ENCODE measurements at places on chromosomes 6 and 20.

- no peak for DNase-seq
Observed at GRCh38 chr6:123176706-123177105, 180.7 kb downstream of the CLVS2 start.

DNA sequence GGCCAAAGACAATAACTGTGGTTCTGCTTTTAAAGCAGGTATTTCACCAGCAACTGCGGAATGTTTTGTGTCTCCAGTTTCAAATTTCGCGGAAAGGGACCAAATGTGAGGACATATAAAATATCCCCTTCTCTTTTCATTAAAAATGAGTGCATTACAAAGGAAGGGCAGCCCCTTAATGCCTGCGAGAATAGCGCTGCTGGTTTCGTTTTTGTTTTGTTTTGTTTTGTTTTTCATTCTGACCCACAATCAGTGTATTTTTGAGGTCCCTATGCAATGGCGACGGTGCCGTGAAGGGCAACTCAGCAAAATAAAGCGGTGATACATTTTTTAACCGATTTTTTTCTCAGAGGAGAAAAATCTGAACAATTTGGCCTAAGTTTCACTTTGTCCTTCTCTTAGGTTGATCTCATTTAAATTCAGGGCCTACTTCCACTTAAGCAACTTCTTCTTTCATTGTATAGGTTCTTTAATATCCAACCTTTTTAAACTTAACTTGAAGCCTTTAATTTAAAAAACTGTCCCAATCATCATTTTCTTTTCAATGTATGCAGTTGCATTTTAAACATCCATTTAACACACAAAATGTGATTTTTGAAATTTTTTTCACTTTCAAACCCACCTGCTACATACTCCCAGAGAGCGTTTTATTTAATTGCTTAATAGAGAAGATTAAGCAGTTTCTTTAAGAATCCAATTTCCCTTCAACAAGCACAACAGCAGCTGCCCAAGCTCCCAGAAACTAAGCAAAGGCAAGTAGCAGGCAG, 2.9 kb upstream of the HIVEP2 start:
- peak; percentile 14 for DNase-seq

GRCh38 chr6:129385117-129385516, 324.9 kb downstream of the ARHGAP18 start:
- no peak for DNase-seq

DNA sequence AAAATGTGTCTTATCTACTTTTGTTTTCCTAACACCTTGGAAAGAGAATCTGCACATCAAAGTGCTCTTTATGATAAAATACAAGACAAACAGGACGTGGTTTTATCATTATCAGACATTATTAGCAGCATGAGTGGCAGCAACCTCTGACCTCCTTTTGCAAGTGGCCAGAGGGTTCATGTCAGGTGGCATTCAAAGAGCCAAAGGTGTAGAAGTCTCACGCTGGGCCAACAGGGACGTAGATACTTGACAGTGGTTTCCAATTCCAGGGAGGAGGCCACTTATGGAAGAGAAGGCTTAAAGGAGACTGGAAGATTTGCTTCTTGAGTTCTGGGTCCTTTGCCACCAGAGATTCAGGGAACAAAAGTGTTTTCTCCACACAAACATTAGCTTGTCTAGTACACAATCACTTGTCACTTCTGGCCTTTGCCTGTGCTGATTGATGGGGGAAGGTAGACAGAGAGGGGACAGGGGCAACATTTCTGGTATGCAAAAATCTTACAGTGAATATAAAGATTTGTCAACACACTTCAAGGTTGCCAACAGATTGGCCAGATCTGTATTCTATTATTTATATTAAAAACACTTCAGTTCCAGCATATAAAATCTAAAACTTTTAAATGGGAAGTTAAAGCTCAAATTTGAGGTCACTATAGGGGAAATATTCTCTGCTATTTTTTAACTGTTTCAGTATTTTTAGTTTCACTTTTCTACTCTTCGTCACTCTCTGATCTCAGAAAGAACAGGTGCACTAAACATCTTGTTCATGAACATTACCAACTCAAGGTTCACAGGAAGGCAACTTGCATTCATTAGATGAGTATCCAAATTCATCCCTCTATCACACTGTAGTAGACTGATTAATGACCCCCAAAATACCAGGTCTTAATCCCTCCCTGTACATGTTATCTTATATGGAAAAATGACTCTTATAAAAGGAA, 52.1 kb upstream of the FBXO30 start:
- DNase-seq, result peak; percentile 23

DNA sequence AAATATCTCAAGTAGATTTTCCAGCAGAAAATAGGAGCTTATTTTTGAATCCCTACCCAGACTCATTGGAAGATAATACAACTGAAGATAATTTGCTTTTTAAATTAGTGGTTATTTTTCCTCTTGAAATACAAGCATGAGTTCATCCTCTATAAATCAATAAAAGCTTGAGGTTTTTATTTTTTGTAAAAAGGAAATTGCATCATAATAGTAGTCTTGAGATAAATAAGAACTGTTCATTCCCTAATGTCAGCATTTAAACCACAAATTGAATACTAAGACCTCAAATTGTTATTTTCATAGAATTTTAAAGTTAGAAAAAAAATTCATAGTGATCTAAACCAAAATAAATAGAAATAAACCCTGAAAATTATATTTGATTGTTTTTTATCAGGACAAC, 719.1 kb downstream of the CD109 start:
- DNase-seq, result no peak

DNA sequence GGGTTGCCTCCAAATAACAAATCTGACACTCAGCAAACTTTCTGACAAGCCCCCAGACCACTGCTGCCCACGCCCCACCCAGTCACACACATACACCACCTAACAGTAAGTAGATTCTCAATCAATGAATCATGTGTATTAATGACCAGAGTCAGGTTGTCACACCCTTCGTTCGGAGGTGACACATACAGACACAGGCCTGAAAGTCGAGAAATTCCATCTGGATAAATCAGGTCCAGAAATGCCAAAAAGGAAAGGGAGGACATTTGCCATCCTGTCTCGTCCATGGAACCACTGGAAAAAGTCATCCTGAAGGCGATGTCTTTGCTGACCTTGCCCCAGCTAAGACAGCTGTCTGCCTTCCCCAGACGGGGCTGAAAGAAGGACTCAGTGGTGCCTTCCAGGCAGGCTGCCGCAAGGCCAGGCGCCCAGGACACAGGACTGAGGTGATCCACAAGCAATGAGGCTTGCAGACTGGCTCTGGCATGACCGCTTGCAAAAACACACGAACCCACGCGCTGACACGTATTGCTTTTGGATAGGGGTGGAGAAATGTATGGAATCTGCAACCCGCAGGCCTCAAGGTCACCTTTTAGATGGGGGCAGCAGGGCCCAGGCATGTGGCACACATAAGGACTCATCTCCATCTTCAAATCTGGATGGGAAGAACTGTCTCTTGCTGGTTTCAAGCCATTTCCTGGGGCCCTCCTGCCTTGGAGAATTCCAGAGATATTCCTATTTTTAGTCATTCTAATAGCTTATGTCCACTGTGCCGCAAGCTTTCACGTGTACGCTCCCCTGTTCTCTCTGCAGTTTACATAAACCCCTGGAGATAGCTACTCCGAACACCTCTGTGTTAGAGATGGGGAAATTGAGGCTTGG, 9.0 kb downstream of the NFATC2 start:
- no peak for DNase-seq

DNA sequence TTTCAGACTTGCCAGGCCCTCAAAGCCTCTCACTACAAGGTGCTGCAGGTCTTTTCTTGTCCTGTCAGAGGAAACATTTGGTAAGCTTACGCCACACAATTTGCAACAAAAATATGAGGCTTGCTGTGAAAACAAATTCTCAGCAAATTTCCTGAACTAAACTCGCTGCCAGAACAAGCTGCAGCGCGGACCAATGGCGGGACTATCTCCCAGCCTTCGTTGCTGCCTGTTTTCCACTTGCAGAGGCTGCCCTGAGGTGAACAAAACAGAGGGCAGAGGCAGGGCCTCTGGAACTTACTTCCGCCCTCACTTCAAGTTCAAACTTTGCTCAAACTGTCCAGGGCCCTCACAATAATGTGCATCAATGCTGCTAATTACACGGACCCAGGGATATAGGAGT, 12.4 kb downstream of the UQCC2 start:
- DNase-seq, result no peak

GRCh38 chr6:163342571-163343539, 71.7 kb upstream of the QKI start:
- DNase-seq, result no peak

DNA sequence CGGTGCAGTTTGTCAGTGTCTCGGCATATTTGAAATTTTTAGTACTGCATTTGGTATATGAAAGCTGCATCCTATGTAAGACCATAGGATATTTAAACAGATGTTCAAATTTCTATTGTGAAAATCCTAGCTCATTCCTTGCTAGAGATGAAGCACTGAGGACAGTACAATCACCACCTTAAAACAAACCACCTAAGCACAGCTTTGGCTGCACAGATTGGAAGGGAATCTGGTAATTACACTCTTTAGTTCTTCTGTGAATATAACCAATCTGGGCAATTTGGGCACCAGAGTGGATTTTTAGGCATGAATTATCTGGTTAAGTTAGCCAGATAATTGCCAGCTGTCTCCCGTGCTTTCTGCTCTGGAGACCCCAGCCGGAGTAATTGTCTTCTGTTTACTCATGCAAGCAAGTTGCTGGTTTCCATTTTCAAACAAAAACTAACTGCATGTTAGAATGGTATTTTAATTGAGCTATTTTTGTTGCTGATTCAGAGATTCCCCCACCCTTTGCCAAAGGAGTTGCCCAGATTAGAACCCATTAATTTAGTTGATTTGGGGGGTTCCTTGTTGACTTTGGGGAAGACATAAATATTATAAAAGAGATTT, 36.9 kb downstream of the E2F3 start:
- DNase-seq, result no peak

DNA sequence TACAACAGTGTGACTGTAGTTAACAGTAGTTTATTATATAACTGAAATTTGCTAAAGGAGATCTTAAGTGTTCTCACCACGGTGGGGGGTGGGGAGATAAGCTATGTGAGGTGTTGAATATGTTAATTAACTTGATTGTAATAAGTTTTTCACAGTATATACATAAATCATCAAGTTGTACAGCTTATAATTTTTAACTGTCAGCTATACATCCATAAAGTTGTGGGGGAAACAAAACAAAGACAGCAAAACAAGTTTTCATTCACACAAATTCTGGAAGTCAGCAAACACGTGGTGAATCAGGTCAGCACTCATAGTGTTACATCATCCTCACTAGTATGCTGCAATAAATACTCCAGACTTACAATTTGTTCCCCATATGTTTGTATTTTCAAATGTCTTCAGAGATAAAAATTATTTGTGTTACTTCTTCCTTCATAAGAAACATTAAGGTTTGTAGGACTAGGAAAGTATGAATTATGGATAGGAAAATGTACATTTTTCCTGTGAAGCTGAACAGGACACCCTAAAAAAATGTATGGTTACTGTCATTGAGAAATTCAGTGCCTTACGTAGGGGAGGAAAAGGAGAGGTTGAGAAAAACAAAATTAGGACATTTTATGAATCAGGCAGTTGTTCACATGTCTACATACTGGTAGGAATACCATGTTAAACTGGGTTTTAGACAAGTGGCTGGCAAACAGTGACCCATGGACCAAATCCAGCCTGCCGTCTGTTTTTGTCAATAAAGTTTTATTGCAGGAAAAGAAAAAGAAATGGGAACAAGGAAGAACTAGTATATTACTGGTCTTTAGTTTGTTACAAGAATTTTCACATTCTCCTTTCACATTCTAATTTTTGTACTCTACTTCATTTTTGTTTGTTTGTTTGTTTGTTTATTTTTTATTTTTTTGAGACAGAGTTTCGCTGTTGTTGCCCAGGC, 6.0 kb downstream of the SUMO4 start:
- no peak for DNase-seq

- no peak for DNase-seq
Observed at GRCh38 chr6:163149279-163149848, 265.2 kb upstream of the QKI start.

- no peak for DNase-seq
Observed at GRCh38 chr20:32344835-32345506, 13.2 kb upstream of the ASXL1 start.

DNA sequence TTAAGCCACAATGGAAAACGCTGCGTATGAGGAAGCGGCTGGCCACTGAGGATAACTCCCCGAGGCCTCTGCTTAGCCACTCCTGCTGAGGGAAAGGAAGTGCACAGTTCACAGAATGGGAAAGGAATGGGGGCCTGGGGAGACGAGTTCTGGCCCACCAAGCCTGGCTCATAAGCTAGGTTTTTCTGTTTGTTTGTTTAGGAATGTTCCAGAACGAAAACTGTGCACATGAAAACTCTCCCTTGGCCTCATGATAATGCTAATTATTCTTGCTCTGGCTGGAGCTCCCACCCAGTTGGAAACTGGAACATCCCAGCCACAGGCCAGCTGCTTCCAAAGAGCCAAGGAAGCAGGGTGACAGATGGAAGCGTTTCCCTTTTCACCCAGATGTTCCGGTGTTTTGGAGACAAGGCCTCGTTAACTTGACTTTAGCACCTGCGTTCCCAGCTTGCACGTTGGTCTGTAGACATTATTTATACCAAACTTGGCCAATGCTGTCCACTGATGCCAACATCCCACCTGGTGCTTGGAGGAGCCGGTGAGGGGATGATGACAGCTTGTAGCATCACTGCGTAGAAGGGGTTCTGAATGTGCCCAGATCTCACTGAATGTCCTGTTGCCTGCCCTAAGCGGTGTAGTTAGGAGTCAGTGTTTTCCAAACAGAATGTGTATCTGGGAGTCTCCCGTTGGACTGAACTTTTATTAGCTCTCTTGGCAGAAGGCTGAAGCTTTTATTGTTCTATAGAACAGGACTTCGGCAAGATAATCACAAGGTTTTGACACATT, 34.5 kb downstream of the APCDD1L start:
- no peak for DNase-seq

DNA sequence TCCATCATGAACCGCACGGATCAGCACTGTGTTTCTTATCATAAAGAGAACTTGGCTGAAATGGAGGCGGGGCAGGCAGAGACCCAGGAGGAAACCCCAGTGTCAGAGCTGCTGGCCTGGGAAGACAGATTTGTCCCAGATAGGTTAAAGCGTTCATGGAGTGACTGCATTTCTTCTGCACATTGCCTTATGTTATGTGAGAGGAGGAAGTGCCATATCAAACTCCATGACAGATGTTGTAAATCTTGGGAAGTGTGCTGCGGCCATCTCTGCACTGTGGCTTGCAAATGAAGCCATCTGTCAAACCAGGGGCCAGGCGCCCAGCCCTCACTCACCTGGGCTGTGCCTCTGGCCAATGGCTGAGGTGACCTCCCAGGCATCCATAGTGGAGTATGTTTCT, 163.0 kb downstream of the SLC24A3 start:
- no peak for DNase-seq

GRCh38 chr20:46640536-46641311, 10.5 kb downstream of the SLC13A3 start:
- DNase-seq, result no peak

Data from germinal center (tissue), 1 donor.